ENCODE measurements at places on chromosomes 6 and 20.

GRCh38 chr20:62544505-62545055 is 68.8 kb upstream of the GATA5 start:
- DNase-seq = no peak

- no peak for DNase-seq
Observed at GRCh38 chr20:21437816-21438215, 40.5 kb upstream of the NKX2-4 start.

- DNase-seq = no peak
Observed at GRCh38 chr20:53828682-53829254, 235.1 kb upstream of the ZNF217 start.

- no peak for DNase-seq
Observed at GRCh38 chr6:39791311-39791710, 865 bp upstream of the DAAM2 start.

GRCh38 chr20:3164763-3165410 is 5.2 kb upstream of the FASTKD5 start:
- DNase-seq = no peak

- DNase-seq = no peak
Observed at GRCh38 chr6:138988469-138988834, 399 bp upstream of the REPS1 start.

DNA sequence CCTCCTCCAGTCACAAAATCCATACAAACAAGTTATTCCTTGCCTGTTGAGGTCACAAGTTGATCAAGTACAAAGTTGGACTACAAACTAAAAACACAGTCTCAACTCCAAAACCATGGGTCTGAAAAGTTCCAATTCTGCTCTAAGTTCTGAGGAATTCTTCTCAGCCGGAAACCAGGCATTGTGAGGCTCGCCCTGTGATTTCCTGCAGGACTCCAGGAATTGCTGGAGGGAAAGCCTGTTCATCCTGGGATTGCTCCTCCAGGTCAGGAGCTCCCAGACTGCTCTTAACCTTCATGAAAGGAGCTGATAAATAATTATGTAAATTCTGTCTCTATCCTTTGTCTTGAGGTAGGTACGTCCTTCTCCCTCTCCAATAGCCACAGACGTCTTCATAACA is 8.5 kb downstream of the TRAM2 start:
- no peak for DNase-seq

GRCh38 chr6:125207956-125208355 is 54.4 kb downstream of the TPD52L1 start:
- DNase-seq = no peak

GRCh38 chr6:35299674-35300073 is 2.1 kb downstream of the DEF6 start:
- DNase-seq = no peak

DNA sequence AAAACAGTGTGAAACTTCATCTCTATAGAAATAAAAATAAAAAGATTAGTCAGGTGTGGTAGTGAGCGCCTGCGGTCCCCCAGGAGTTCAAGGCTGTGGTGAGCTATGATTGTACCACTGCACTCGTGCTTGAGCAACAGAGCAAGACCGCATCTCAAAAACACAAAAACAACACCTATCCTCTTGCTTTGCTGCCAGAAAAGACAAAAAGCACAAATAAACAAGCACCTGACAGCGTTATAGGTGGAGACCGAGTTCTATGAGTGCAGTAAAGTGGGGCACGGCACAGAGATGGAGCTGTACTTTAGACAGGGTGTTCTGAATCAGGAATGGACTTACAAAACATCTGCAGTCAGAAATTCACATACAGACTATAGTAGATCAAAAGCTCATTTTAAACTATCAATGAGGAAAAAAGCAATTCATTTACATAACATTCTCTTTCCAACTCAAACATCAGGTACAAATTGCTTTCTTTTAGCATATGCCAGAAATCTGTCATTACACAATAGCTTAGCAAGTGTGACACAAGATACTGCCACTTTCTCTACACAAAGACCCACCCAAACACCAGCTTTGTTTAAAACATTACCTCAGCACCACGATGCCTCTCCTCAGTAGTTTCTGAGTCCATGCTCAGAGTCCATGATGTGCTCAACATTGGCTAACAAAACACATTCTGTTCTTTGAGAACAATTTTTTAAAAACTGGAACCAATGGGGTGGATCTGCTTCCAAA is 10.1 kb downstream of the EZR start:
- no peak for DNase-seq

DNA sequence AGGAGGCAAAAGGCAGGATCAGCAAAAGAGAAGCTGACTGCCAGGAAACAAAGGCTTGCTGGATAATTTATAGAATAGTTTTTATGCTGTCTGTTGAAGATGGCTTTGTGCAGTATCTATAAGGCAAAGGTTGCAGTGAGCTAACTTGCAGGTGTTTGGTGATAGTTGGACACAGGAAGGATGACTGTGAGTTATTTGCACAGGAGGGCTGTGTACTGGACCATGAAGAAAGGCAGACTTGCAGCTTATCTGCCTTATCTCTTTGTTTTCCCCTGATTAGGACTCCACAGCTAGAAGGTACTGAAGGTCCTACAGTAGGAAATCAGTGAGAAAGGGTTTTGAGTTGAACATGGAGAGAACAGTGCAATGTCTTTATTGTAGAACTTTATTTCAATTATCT is 2.1 kb downstream of the BTN1A1 start:
- DNase-seq = no peak

DNA sequence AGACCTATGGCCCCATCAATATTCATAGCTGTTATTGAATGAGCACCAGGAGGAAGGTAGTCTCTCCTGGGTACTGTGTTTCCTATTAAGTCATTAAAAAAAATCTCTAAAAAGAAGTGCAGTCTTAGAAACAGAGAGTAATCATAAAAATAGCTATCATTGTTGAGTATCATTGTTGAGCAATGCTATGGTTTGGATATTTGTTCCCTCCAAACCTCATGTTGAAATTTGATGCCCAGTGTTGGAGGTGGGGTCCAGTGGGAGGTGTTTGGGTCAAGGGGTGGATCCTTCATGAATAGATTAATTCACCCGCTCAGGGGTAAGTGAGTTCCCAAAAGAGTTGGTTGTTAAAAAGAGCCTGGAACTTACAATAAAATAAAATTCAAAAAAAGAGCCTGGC is 88.1 kb upstream of the IYD start:
- DNase-seq = no peak

DNA sequence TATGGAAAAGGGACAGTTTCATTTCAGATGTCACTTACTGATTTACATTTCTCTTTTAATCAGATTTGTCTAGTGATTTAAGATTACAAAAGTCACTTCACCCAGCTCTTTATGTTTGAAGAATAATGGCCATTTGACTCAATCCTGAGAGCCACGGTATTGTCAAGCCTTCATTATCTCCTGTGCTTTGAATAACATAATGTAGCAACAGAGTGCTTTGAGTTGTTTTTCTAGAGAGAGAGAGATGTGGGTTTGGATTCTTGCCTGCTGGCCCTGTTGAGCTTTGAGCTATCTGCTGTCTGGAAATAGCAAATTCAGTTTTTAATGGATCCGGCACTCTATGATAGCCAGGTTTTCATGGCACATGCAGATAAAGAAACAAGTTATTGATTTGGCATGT is 478.4 kb upstream of the SOX4 start:
- DNase-seq = no peak

GRCh38 chr6:118584911-118585310 is 36.8 kb downstream of the PLN start:
- no peak for DNase-seq

- no peak for DNase-seq
Observed at GRCh38 chr6:6920987-6921313, 186.8 kb upstream of the RREB1 start.

- no peak for DNase-seq
Observed at GRCh38 chr6:107642095-107642860, 152.4 kb downstream of the SOBP start.

DNA sequence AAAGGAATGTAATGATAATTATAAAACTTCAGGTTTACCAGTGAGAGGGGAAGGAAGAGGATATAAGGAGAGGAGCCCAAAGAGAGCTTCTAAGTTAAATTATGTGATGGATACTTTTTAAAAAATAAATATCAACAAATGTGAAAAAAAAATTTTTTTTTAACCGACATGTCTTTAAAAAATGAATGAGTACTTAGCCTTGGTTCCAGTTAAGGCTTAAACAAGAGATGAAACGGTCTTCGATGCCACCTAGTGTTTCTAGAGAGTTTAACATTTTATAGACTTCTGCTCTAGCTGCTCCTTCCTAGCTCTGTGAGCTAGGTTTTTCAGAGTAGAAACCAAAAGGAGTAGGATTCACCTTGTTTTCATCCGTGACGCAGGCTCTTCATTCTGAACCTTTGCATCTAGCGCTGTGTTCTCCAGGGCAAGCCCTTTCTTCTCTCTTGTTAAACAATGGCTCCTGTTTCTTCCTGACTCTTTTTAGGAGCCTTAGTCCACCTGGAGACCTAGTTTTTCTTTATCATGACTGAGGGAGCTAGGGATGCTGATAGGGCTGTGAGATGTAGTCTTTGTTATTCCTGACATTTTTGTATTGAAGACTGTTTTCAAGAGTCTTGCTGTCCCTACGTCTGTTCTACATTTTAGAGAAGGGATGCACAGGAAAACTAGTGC is 42.4 kb upstream of the GNRH2 start:
- no peak for DNase-seq

- DNase-seq = no peak
Observed at GRCh38 chr20:62606016-62606415, 36.3 kb upstream of the SLCO4A1 start.

DNA sequence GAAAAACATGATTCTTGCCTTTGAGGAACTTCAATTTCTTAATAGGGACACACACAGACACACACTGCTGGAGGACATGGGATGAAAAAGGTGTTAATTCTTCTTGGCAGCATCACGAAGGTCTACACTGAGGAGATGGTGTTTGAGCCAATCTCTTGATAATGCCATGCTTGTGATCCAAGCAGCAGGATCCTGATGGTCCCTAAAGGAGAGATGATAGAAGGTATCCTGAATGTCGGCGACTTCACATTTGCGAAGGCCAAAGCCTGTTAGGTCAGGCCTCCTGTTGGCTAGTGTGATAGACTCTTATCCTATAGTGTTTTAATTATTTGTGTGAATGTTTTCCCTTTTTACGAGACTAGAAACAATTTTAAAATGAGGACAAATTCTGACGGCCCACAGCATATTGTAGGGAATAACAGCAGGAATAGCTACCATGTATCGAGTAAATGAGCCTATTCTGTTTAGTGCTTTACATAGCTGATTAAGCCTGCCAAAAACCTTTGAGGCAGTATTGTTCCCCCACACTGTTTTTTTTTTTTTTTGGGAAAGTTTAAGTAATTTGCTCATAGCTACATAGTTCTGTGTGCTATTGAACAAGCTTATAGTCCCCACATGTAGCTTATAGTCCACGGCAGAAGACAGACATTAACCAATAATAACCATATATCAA is 15.3 kb upstream of the TFB1M start:
- no peak for DNase-seq

GRCh38 chr6:139882234-139882633 is 507.8 kb upstream of the CITED2 start:
- no peak for DNase-seq

DNA sequence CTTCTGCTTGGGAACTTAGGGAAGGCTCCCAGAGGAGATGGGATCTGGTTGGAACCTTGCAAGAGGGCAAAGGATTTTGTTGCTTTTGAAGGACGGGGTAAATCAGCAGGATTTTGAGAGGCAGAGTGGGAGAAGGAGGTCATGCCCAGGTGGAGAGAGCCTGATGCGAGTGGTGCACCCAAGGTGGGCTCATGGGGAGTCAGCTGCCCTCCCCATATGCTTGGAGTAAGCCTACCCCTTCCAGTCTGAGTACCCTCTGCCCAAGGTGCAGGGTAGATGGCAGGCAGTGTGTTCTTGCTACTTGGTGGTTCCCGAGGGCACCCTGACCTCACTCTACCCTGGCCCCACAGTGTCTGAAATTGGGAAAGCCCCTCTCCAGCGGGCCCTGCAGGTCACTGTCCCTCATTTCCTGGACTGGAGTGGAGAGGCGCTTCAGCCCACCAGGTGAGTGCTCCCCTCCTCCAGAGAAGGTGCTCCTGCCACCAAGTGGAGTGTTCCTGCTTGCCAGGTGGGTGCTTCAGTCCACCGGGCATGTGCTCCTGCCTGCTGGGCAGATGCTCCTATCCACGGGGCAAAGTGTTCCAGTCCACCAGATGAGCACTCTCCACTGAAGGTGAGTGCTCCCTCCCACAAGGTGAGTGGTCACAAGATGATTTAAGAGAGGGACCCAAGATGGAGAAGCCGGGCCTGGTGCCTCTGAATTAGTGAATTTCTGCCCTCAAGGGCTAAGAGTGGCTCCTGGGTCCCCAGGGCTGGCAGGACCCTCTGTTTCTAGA is 3.4 kb downstream of the BPIFB2 start:
- DNase-seq = no peak

GRCh38 chr6:37127961-37128862 is 41.7 kb upstream of the PIM1 start:
- no peak for DNase-seq

DNA sequence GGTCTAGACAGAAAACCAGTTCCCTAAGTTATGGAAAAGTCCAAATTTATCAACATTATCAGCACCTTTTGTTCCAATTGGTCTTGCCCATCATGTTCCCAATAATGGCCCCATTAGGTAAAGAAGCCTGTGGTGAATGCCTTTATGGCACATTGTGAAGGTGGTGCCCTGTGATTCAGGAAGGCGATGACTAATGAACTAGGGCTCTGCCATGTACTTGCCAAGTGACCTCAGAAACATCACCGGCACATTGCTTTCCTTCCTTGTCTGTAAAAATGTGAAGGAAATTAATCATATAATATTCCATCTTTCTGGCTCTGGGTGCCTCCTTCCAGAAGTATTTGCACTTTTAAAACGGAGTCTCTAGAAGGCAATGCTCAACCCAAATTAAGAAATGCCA is 132.3 kb downstream of the UNC5CL start:
- DNase-seq = no peak

DNA sequence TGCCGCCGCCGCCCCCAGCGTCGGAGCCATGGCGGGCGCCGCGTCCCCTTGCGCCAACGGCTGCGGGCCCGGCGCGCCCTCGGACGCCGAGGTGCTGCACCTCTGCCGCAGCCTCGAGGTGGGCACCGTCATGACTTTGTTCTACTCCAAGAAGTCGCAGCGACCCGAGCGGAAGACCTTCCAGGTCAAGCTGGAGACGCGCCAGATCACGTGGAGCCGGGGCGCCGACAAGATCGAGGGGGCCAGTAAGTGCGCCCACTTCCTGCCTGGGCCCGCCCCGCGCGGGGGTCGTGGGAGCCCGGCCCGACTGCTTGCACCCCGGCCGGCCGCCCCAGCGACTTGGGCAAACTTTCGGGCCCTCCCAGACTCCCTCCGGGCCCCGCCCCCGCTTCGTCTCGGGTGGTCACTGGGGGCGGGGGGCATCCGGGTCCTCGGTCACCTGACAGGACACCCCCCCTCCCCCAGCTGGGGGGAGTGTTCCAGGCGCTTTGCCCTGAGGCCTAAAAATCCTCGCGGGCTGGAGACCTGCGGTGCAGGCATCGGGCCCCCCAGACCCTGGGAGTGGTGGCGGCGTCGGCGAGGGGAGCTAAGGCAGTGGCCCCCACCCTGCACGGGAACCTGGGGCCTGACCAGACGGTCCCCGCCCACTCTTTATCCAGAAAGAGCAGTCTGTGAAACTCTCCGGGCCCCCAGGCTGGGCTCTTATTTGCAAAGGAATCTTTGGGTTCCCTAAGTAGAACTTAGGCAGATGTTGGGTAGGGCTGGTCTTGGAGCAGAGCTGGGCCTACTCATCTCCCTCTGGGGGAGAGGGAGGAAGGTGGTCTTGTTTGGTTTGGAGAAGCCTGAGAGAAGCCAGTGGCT is 501 bp downstream of the PLCG1 start:
- no peak for DNase-seq

- no peak for DNase-seq
Observed at GRCh38 chr6:140061110-140062042, 686.9 kb upstream of the CITED2 start.

Data from stimulated activated CD8-positive, alpha-beta memory T cell treated with anti-CD3 and anti-CD28 coated beads, Interleukin-4, amount 100 ng/mL, for 1 hour (primary cell).